ENCODE measurements at places on chromosomes 1 and 21. TPM values are rescaled to one million over a fixed set of nuclear protein-coding genes. Genes with fewer than 3 reads are reported as not detected.

Gene OR2L2
- not detected for total RNA-seq

Gene PCP4
- not detected for total RNA-seq

GRCh38 chr1:65792669-65793358 is at the start of gene PDE4B:
PDE4B (plus strand) TSS chr1:65792895.
- DNase-seq: no peak

DNA sequence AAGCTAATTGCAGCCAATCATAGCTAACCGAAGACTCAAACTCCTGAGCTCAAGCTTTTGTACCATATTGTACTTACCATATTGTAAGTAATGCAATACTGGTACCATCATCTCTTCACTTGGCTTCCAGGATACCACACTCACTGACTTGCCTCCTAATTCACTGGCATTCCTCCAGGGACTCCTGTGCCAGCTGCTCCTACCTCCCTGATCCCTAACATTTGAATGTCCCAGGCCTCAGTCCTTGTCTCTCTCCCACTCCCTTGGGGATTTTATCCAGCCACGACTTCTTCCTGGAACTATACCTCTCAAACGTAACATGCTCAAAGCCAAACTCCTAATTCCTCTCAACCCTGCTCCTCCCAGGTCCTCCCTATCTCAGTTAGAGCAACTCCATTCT is 33.8 kb downstream of the USP48 start:
- no peak for DNase-seq

DNA sequence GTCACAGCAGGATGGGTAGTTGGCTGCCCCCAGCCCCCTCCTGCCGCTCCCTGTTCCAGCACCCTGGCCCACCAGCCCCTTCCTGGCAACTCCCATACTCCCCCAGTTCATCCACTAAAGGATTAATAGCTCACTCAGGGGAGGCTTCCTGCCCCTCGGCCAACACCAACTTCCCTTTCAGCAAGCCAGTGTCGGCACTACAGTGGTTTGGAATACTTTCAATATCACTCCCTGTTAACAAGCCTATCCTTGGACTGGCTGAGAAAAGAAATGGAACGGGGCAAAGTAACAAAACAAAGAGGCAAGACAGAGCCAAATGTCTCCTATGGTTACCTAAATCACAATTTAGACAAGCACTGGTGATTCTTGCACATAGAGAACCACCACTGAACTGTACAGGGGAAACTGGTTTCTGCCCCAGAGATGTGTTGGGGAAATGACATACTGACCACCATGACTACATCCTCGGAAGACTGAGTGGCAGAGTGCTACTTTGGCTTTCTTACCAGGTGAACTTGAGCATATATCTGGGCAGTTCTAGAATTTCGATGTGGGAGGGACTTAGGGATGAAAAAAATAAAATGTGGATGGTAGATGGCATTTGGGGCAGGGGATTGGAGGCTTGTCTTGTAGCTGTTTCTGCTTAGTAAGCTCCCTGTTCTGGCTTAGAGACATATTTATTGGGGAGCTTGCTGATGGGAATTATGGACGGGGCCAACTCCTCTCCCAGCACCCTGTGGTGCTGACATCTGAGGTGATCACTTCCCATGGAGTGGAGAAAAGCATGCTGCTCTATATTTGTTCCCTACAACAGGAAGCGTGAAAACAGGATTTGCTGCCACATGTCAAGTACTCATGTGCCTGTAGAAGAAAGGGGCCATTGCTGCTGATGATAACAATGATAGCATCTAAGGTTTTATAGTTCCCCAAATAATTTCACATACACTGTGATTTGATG is 7.1 kb upstream of the CAPN2 start:
- DNase-seq: no peak

GRCh38 chr1:79807816-79808215 is 801.3 kb upstream of the ADGRL4 start:
- DNase-seq: no peak

DNA sequence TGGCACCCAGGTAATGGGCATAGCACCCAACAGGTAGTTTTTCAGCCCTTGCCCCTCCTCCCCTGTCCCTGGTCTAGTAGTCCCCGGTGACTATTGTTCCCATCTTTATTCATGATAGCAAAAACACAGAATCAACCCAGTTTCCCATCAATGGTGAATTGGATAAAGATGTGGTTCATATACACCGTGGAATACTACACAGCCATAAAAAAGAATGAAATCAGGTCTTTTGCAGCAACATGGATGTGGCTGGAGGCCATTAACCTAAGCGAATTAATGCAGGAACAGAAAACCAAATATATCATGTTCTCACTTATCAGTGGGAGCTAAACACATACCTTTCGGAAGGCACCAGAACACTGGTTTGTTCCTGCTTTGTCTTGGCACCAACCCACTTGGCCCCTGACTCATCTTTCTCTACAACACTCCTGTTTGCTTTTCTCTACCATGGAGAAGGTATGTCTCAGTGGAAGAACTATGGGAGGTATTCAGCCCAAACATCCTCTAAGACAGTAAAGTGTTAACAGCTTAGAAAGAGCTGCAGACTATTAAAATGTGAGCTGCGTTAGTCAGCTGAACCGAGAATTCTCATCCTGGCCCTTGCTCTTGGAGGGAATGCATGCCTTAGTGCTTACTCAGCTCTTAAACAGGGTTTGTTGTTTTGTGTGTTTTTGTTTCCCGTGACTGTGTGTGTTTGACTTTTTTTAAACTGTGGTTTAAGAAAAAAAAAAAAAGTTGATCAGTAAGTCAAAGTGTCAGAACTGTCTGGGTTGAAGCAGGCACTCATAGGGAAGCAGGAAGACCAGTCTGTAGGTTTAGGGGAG is 203.0 kb downstream of the TOMM20 start:
- no peak for DNase-seq

GRCh38 chr1:231954751-231955150 is 328.2 kb downstream of the DISC1 start:
- DNase-seq: no peak

- no peak for DNase-seq
Observed at GRCh38 chr1:88935522-88936222, 44.3 kb upstream of the GTF2B start.

Gene IGSF9
- total RNA-seq: not detected

DNA sequence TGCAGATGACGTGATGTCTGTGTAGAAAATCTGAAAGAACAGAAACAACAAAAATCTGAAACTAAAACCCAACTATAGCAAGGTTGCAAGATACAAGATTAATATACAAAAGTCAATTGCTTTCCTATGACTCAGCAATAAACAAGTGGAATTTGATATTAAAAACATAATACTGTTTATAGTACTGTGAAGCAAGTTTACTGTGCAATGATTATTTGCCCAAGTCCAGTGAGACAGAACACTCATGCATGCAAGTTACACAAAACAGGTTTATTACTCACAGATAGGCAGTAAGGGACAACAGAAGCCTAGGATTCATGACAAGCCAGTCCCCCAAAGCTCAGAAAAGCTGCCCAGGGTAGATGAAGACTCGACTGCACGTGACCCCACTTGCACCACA is 62.4 kb upstream of the RAB4A start:
- no peak for DNase-seq

DNA sequence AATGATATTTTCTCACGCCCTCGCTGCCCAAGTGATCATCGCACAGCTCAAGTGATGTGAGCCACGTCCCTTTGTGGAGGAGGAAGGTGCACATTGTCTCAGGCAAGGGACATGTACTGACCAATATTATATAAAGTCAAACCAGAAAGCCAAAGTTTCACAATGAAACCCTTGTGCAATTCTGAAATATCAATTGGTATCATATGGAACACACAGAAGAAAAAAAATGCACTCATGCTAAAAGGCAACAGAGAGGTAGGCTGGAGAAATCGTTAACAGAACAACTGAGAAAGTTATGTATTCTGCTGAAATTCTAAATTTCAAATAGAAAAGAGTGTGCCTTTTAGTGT is 1.9 kb downstream of the JAM2 start:
- DNase-seq: no peak

GRCh38 chr21:29465546-29465945 is 166.8 kb downstream of the BACH1 start:
- DNase-seq: no peak

Gene CLEC20A
- not detected for total RNA-seq

DNA sequence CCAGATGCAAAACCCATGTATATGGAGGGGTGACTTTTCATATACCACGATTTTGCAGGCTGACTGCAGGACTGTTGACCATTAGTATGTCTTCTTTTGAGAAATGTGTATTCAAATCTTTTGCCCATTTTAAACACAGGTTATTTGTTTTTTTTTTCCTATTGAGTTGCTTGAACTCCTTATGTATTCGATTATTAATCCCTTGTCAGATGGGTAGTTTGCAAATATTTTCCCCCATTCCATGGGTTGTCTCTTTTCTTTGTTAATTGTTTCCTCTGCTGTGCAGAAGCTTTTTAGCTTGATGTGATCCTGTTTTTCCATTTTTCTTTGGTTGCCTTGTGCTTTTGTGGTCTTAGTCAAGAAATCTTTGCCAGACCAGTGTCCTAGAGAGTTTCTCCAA is 24.6 kb upstream of the KLF17 start:
- DNase-seq: no peak

- DNase-seq: no peak
Observed at GRCh38 chr1:156081180-156081916, 917 bp downstream of the MEX3A start.

Gene CLCA4
- total RNA-seq: not detected

Gene CA6
- not detected for total RNA-seq

All from natural killer cell (primary cell).